MM.1S (cell line): ENCODE measurements at places on chromosomes 6 and 20.

DNA sequence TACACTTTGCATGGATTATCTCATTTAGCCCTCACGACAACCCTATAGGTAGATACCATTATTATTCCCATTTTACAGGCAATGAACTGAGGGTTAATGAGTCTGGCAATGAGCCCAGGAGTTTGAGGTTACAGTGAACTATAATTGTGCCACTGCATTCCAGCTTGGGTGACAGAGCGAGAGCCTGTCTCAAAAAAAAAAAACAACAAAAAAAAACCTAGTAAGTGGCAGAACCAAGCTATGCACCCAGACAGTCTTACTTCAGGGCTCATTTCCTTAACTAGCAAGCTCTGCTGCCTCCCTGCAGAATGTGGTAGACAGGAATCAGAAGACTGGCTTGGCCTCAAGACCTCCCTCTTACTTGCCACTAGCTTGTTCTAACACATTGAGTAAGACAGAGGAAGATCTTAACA, 71.9 kb upstream of the RREB1 start:
- no peak for DNase-seq

GRCh38 chr20:33900521-33901131, 89.5 kb downstream of the CHMP4B start:
- no peak for DNase-seq

GRCh38 chr20:5886788-5887187, 63.5 kb downstream of the TRMT6 start:
- no peak for DNase-seq

GRCh38 chr6:158672726-158673125, 22.9 kb downstream of the SYTL3 start:
- no peak for DNase-seq

DNA sequence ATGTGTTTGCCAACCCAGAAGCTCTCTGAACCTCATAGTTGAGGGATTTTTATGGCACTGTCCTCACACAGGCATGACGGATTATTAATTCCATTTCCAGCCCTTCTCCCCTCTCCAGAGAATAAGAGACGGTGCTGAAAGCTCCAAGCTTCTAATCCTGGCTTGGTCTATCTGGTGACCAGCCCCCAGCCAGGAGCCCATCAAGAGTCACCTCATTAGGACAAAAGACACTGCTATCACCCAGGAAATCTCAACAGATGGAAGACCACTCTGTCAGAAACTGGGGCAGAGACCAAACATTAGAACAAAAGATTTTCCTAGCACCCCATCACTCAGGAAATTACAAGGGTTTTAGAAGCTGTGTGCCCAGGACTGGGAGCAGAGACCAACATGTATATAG, 48.2 kb downstream of the STMND1 start:
- DNase-seq = no peak

- no peak for DNase-seq
Observed at GRCh38 chr20:24577271-24577909, 108.0 kb downstream of the SYNDIG1 start.

GRCh38 chr20:1876217-1876921, 18.8 kb upstream of the SIRPA start:
- DNase-seq = peak; percentile 45

GRCh38 chr20:21586682-21587081, 72.8 kb upstream of the NKX2-2 start:
- DNase-seq = no peak

DNA sequence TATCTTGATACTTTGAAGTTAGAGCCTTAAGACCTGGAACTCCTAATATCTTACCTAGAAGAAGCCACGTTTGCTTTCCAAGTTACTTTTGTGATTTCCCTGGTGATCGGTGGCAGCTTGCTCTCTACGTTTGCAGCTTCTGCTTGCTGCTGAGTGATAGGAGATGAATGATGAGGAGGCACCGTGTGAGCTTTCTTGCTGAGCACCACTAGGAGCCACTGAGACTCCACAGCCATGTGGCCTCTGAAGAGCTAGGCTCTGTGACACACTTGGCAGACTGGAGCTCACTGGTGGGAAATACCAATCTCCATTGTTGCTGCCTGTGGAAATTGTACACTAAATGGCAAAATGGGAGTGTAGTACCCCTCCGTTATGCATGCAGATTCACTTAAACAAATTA, 161.8 kb downstream of the IBTK start:
- DNase-seq = no peak

GRCh38 chr20:5621305-5621704, 128.9 kb upstream of the SHLD1 start:
- no peak for DNase-seq

DNA sequence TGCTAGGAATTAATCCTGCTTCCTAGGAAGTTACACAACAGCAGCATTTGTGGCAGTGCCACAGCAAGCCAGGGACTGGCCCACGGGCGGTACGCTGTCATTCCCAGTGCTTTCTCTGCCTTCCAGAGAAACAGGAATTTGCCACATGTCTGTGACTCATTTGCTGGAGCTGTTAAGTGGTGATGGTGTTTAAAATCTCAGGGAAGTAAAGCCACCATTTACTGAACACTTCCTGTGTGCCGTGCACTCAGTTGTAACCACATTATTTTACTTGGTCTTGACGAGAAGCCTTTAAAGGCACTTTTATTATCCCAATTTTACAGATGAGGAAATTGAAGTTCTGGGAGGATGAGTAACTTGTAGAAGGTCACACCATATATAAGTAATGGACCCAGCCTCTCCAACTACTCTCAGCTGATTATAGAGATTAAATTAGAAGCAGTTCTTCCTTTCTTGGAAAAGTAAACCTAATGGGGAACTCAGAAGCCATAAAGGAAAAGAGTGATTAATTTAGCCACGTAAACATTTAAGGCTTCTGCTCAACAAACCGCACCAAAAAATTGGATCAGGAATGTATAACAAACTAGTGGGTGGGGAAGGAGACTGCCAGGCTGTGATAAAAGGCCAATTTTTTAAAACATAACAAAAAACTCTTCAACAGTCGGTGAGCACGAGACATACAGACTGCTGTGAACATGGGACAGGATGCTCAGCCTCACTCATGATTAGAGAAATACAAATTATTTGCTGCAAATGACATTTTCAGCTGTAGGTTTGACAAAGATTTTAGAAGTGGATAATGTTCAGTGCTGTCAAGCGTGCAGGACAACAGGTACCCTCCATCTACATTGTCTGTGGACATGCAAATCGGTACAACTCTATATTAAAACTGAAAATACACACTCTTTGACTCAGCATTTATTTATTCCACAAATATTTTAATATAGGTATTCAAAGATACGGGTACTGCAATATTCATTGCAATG, 311.2 kb downstream of the NRN1 start:
- no peak for DNase-seq

DNA sequence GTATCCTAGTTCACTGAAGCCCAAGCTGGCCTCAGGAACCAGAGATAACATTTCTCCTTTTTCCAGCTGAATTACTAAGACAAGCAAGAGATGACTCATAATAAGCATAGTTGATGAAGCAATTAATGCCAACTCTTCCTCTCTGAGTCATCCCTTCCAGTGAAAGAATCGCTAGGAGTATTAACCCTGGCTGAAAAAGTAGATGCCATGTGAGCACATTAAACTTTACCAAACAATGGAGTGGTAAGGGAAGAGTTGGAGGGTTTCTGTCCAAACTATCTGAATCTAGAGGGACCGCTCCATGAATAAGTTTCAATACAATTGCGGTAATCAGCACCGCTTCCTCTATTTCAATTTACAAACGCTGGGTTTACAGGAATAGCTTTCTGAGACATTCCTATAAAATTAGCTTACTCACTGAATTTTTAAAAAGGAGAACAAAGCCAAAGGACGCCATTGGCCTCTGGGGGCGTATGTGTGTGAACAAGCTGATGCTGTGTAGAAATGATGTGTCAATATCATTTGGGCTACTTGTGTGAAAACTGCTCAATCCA, 48.3 kb downstream of the ATXN1 start:
- no peak for DNase-seq

DNA sequence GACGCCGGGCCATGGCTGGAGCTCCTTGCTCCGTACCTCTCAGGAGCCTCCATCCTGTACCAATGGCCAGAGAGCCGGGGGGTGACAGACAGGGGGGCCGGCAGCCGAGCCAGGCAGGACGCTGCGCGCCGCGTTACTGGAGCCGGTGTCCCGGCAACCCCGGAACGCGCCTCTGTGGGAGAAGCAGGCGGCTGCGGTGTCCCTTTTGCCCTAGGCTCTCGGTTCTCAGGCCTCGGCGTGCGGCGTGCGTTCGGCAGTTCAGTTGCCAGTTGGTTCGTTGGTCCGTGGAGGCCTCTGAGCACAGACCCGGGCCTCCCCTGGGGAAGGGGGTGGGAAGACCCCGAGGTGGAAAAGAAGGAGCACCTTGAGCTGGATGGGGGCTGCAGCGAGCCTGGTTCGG, at the start of gene SPATS1:
Gene SPATS1, plus strand, starts transcription at position 162 of the 400 bp plus-strand sequence. CDS start 446 bp downstream, outside the sequence.
- no peak for DNase-seq

DNA sequence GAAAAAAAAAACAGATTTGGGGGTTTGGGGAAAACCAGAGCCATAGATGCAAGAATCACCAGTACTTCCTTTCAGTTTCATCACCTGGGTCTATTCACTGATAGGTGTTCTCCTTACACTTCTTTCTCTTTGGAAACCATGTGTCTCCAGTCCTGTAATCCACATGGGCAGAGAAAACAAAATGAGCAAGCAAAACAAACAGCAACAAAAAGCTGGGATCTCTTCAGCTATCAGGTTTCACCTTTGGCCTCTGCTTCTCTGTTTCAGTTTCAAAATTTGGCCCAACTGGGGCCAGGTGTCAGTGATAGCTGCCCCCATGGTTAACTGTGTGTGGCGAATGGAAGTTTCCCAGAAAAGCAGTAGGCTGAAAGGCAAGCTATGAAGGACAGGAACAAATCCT, 220.0 kb upstream of the THBS2 start:
- DNase-seq = peak; percentile 75

GRCh38 chr6:142952614-142953013, 7.6 kb upstream of the HIVEP2 start:
- DNase-seq = peak; percentile 28

DNA sequence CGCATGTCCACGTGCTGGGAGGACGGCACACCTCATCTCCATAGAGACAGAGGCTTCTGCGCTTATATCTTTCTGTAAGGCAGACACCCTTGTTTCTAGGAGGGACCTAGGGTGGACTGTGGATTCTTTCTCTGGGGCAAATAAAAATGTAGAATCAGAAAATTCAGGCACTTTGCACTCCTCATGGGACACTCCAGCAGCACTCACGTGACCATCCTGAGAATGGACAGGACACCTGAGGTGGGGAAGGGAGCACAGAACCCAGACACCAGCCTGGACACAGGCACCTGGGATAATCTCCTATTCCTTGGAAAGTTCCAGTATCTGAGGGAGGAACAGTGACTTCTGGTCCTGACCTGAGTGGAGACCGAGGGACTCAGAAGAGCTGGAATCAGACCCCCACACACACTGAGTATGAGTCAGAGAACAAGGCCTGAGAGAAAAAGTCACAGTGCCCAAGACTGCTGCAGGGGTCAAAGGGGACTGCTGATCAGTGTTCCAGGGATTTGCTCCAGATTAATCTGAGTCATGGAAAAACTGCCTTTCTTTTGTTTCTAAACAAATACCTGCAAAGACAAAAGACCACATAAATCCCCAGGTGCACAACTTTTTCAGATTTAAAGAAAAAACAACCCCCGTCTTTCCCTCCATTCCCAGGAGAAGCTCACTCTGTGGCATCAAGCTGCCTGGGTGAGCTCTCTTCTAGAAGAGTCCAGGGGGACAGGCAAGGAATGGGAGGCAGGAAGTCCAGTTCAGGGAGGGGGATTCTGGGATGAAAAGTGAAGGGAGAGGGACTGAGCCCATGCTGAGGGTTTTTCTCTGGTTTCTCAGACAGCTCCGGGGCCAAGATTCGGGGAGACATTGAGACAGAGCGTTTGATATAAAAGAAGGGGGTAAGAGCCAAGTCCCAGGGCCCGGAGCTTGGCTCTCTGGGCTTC, 35.6 kb upstream of the MICB start:
- DNase-seq = no peak

DNA sequence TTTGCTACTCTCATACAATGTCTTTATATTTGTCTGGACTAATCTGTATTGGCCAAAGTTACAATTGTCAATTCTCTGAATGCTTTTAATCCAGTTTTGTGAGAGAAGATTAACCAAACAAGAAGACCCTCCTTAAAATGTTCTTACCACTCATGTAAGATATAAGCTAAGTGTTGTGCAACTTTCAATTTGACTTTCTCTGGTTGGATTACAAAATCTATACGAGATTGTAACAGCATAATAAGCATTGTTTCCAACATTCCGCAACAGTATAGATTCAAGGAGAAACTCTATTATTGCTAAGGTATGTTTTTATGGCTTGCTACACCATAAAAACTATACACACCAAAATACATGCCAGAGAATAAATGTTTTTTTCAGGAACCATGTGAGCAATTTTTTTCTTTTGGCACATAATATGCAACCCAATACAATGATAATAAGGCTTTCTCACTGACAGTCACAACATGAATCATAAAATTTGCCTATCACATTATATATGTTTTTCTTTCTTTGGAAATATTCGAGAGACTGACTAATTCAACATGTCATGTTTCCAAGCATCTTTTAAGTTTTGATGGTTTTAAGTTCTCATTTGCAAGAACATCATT, 12.2 kb upstream of the TRPC4AP start:
- DNase-seq = no peak

DNA sequence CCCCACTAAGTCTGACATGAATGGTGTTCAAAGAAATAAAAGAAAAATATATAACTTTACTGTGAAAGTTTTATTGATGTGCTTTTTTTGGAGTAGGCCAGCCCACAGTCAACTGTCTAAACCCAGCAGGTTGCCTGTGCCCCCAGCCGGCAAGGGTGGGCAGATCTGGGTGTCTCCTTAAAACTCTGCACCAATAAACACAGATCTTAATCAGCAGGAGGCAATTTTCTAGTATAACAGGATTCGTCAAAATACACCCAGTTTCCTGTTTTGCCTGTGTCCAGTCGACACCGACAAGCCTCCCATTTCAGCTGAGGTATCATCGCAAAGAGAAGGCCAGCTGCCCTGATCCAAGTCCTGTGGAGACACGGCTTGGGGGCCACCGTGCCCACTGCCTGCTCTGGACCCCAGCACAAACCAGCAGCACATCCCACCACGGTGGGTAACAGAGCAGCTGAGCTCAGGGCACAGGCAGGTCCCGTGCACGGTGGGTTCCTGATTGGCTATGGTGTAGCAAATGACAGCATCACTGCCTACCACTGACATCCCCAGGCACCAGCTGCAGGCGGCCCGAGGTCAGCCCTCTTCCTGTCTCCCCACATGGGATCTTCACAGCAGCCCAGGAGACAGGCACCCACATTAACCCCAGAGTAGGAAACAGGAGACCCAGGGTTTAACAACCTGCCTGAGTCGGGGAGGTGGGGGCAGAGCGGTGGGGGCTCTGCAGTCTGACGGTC, 15.7 kb downstream of the BMP7 start:
- no peak for DNase-seq

GRCh38 chr6:107235511-107235910, 120.2 kb upstream of the BEND3 start:
- DNase-seq = no peak
